ENCODE measurements at places on chromosomes 11 and 22. TPM values are rescaled to one million over a fixed set of nuclear protein-coding genes. Genes with fewer than 3 reads are reported as not detected.
A peak's percentile ranks its signal among the peaks of the same experiment; 100 is the strongest.

- peak; percentile 63 for DNase-seq
- H3K27me3 ChIP-seq: no peaks in the 10 kb centered on the region
- no peak overlapping the region for H3K4me3 ChIP-seq
- H3K27ac ChIP-seq: peak overlapping the region; percentile 12
Measured at GRCh38 chr22:46754110-46754799, 8.2 kb upstream of the TBC1D22A start.

- H3K36me3 ChIP-seq: no peaks in the 10 kb centered on the region
- DNase-seq: no peak
- no peaks in the 10 kb centered on the region for H3K27me3 ChIP-seq
Measured at GRCh38 chr11:2250041-2250440, 20.3 kb downstream of the ASCL2 start.

The PAMR1 gene
- not detected for total RNA-seq

The HYLS1 gene
- 1.2 TPM for total RNA-seq

DNA sequence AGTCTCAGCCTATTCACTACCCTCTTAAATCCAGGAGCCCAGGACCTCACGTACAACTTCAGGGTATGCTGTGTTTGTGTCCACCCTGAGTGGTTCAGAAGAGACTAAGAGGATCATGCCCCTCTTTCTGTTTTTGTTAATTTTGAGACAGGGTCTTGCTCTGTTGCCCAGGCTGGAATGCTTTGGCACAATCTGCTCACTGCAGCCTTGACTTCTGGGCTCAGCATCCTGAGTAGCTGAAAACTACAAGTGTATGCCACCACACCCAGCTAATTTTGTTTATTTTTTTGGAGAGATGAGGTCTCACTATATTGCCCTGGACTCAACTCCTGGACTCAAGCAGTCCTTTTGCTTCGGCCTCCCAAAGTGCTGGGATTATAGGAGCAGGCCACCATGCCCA, 118.5 kb downstream of the NAT10 start:
- no peaks in the 10 kb centered on the region for H3K27me3 ChIP-seq
- no peak for DNase-seq
- no peak overlapping the region for H3K27ac ChIP-seq
- no peaks in the 10 kb centered on the region for H3K36me3 ChIP-seq
- no peak overlapping the region for H3K4me3 ChIP-seq
- H3K4me1 ChIP-seq: no peaks in the 10 kb centered on the region

DNA sequence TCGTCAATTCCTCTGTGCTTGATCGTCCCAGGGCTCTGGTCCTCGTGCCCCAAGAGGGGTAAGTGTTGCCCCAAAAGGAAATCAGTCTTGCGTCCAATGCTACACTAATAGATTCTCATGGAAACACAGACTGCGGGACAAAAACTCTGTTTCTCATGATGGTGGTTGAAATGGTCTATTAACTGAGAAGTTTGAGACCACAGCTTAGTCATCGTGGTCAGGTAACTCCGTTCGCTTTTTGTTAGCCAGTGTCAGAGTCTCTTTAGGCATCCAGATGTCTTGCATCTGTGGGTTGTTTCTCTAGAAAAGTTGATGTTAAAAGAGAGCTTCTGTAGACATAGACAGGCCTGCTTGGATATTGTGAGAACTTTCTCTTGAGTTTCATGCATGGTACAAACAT, 104.6 kb upstream of the SORL1-AS1 start:
- H3K27me3 ChIP-seq: no peaks in the 10 kb centered on the region
- peaks cover 100% of the 10 kb centered on the region for H3K36me3 ChIP-seq
- H3K27ac ChIP-seq: no peak overlapping the region
- no peaks in the 10 kb centered on the region for H3K4me1 ChIP-seq
- no peak for DNase-seq
- no peak overlapping the region for H3K4me3 ChIP-seq

The MAPK8IP2 gene
- total RNA-seq: 0.31 TPM

DNA sequence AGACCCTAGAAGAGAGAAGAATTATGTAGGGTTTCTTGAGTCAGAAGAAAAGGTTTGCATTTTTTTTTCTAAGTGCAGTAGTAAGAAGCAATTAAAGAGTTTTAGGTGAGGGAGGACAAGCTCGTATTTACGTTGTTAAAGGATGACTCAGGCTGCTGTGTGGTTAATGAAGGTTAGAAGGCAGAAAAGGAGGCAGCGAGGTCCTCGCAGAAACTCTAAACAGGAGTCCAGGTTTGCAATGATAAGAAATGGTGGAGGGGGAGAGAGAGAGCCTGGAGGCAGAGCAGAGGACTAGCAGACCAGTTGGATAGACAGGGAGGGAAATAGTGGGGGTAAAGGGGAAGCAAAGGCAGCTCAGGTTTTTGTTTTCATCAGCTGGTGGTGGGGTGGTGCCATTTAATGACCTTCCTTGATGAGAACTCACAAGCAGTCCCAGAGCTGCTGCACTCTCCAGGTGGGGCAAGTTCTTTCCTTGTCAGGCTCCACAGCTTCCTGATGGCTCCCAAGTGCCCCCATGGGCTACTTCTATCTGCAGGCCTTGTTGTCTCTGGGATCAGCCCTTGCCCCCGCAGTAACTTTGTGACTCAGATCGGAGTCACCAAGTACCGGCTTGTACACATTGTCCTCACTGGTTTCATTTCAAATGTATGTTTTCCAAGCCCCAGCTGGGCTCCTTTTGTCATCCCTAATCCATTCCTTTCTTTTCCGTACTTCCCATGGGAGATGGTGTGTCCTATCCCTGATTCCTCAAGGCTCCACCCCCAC, 8.3 kb upstream of the INSC start:
- no peaks in the 10 kb centered on the region for H3K36me3 ChIP-seq
- H3K4me3 ChIP-seq: no peak overlapping the region
- no peaks in the 10 kb centered on the region for H3K4me1 ChIP-seq
- no peak overlapping the region for H3K27ac ChIP-seq
- H3K27me3 ChIP-seq: no peaks in the 10 kb centered on the region

DNA sequence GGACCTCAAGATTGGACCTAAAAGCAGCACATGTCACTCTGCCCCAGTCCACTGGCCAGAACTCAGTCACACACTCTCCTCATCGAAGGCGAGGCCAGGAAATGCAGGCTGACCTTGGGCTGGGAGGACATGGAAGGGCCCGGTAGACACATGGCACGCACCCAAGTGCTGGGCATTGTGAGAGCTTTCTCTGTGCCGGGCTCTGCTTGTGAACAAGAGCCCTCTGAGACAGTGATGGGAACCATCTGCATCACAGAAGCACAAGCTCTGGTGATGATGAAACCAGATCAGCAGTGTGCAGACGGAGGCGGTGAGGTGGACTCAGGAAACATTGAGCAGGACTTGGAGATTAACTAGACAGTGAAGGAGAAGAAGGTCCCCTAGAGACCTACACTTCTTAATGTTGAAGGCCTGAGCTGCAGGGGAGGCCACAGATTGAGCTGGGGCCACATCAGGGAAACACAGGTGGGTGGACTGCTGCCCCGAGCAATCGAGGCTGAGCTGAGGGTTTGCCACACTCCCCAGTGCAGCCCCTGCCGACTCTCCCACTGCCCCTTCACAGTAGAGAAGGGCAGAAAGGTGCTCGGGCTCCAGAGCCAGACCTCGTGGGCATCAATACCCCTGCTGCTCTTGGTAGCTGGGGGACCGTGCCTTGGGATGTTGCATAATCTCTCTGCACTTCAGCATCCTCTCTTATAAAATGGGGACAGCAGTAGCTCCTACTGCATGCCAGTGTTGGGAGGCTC, 1460.5 kb downstream of the TBC1D22A start:
- no peak for DNase-seq
- no peaks in the 10 kb centered on the region for H3K36me3 ChIP-seq
- H3K4me1 ChIP-seq: no peaks in the 10 kb centered on the region

The APOA4 gene
- total RNA-seq: not detected

GRCh38 chr11:97622795-97623194, 1233.0 kb downstream of the JRKL start:
- DNase-seq: no peak
- H3K4me1 ChIP-seq: no peaks in the 10 kb centered on the region
- no peaks in the 10 kb centered on the region for H3K27me3 ChIP-seq
- no peak overlapping the region for H3K4me3 ChIP-seq

DNA sequence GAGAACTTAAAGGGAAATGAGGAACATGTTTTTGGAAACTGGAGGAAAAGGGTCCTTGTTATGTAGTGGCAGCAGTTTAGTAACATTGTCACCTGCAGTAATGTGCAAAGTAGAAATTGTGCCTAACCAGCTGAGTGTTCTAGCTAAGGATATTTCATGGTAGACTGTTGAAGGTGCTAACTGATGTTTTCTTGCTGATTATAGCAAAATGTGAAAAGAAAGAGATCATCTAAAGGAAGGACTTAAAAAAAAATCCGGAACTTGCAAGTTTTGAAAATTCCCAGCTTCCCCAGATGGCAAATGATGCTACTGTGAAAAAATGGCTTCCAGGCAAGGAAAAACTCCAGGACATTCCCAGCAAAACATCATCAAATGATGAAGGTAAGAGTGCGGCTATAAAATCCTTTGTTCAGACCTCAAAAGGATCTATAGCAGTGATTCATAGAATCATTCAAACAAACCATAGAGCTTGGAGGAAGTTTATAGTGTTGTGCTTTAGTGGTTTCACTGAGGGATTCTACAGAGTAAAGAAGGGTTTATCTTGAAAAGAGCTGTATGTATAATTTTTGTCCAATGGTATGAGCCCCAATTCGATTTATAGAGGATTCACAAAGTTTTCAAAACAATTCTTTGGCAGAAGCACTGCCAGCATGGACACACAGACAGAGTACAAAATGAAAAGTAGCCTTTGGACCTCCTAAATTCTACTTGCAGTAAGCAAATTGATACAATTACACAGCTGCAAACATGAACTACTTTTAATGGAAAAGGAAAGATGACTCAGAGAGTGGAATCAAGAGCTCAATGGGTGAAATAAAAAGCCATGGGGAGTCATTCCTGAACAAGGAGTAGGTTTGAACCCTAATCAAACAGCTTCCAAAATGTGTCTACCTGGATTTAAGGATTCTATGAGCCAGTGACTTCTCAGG, 4.3 kb upstream of the TRIM44 start:
- no peak overlapping the region for H3K27ac ChIP-seq
- H3K27me3 ChIP-seq: peaks cover 10% of the 10 kb centered on the region
- H3K4me3 ChIP-seq: no peak overlapping the region
- no peaks in the 10 kb centered on the region for H3K36me3 ChIP-seq
- no peak for DNase-seq

GRCh38 chr11:128318856-128319474, 268.4 kb downstream of the ETS1 start:
- DNase-seq: no peak
- peaks cover 56% of the 10 kb centered on the region for H3K4me1 ChIP-seq
- H3K27ac ChIP-seq: peak overlapping the region; percentile 70
- H3K27me3 ChIP-seq: no peaks in the 10 kb centered on the region
- peaks cover 3% of the 10 kb centered on the region for H3K36me3 ChIP-seq

- no peaks in the 10 kb centered on the region for H3K27me3 ChIP-seq
- peaks cover 5% of the 10 kb centered on the region for H3K4me1 ChIP-seq
- H3K4me3 ChIP-seq: no peak overlapping the region
- H3K27ac ChIP-seq: no peak overlapping the region
- no peaks in the 10 kb centered on the region for H3K36me3 ChIP-seq
Measured at GRCh38 chr11:134139873-134140331, 71.0 kb downstream of the JAM3 start.

DNA sequence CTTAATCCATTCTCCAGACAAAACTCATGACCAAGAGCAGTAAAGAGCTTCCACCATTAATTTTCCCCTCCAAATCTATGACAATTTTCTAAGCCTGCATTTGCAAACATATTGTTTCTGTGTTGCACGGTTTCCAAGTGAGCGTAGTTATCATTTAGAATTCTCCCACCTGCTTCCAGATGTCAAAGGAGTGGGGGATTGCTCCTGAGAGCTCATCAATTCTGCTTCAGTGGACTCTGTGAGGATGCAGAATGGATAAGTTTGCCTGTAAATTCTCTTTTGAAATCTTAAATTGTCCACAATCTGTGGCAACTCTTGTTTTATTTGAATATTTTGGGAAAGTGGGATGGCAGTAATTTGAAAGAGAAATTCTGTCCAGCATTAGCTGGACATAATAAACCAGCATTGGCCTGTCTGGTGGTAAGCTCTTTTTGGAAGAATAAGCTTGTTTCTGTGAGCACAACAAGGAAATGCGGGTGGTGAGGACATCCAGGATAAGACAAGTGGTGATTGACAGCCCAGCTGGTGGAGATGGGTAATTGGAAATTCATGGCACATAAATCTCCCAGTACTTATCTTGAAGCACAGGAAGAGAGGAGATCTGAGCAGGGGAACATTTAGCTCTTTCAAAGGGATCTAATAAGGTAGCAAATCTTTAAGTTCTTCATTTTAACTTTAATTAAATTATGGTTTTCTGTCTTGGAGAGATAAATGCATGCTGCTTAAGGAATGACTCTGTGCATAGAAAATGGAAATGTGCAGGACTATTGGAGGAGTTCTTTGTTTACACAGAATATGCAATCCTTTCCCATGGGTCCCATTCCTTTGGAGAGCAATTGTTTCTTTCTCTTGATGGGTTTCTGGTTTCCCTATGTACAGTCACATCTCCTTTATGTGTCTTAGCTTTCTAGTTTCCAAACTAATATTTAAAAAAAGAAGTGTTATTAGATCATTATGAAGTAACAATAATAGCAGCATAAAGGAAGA, 73.2 kb downstream of the FAT3 start:
- no peaks in the 10 kb centered on the region for H3K27me3 ChIP-seq
- no peaks in the 10 kb centered on the region for H3K36me3 ChIP-seq
- no peak overlapping the region for H3K27ac ChIP-seq
- no peak for DNase-seq
- H3K4me1 ChIP-seq: no peaks in the 10 kb centered on the region

The ZNF143 gene
- total RNA-seq: 20.3 TPM

- no peaks in the 10 kb centered on the region for H3K36me3 ChIP-seq
- H3K4me1 ChIP-seq: peaks cover 29% of the 10 kb centered on the region
- H3K4me3 ChIP-seq: no peak overlapping the region
- H3K27me3 ChIP-seq: no peaks in the 10 kb centered on the region
- peak; percentile 0 for DNase-seq
Measured at GRCh38 chr11:2525166-2525861, 80.5 kb downstream of the KCNQ1 start.

DNA sequence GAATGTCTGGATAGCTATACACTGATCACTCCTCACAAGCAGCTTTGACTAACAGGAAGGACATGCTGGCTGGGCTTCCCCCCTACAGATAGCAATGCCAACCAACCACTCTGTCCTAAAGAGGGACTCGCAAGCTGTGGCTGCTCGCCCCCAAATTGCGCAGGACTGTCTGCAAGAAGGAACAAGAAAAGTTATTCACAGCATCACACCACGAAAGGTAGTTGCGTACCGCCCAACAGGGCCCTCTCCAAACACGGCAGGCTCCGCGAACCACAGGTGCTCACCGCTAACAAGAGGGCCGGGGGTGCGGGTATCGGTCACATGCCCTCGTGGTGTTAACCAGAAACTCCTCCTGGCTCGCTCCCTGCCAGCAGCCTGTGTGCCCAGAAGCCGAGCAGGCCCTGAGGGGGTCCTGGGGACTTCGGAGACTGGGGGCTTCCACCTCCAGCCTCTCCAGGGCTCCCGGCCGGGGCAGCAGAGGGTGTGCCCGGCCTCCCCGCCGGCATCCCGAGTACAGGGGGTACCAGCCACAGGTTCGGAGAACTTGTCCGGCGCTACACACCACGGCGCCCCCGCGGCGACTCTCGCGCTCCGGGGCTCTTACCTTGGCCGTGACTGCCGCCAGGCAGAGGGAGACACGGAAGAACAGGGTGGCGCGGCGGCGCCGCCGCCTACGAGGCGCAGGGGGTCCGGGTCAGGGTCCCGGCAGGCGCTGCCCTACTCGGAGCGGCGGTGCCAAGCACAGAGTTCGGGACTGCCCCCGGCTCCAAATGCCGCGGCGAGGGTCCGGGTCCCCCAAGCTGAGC, 682 bp downstream of the LARGE1 start:
- no peaks in the 10 kb centered on the region for H3K36me3 ChIP-seq
- H3K27me3 ChIP-seq: peaks cover 43% of the 10 kb centered on the region
- peaks cover 24% of the 10 kb centered on the region for H3K4me1 ChIP-seq
- peak overlapping the region; percentile 30 for H3K4me3 ChIP-seq
- no peak overlapping the region for H3K27ac ChIP-seq

GRCh38 chr11:118607401-118608359, at the start of gene PHLDB1:
Gene PHLDB1 (plus strand): TSS chr11:118607615. CDS start chr11:118613837, 6,222 bp downstream.
- H3K27ac ChIP-seq: peak within 1 kb of the TSS; percentile 52
- peak; percentile 84 for DNase-seq
- peak within 1 kb of the TSS; percentile 63 for H3K4me3 ChIP-seq
- H3K27me3 ChIP-seq: peaks cover 7% of the 10 kb centered on the region
